Natural killer cell treated with Interleukin-12 subunit alpha and Interleukin-12 subunit beta and Interleukin-15 and Interleukin-18, amount 100 ng/mL, for 72 hours (primary cell): ENCODE measurements at places on chromosomes 11 and 22.

DNA sequence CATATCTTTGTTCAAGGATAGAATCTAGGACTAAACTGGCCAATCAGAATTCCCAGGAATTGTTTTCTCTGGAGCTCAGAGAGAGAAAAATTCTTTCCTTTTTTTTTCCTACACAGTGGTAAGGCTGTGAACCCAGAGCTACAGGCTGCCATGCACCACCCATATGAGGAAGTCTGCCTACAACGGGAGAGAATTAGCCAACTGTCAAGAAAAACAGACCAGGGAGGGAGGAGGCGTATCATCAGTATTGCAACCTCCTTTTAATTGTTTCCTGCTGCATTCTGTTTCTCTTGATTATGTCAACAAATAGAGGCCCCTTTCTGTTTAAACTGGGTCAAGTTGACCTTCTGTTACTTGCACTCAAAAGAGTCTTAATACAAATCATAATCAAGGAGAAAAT, 176.5 kb upstream of the UBASH3B start:
- DNase-seq = no peak
- no peak overlapping the region for H3K4me3 ChIP-seq
- peaks cover 40% of the 10 kb centered on the region for H3K27me3 ChIP-seq
- peaks cover 28% of the 10 kb centered on the region for H3K36me3 ChIP-seq

DNA sequence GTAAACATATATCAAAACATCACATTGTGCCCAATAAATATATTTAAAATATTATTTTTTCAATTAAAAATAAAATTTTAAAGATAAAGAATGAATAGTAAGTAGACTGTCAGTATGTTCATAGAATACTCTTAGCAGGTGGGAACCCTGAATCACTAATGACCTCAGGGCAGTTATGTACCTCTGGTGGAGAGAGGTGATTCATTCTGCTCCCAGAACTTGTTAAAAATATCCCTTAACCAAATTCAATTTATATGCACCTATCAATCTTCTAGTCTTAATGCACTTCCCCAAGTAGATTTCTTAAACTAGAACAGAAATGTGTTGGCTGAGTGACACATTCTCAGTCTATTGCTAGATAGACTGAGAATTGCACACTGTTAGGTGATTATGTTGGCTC, 183.9 kb upstream of the SYN3 start:
- DNase-seq = no peak
- no peak overlapping the region for H3K4me3 ChIP-seq
- H3K4me1 ChIP-seq = no peaks in the 10 kb centered on the region
- no peak overlapping the region for H3K27ac ChIP-seq
- H3K36me3 ChIP-seq = no peaks in the 10 kb centered on the region

GRCh38 chr11:128431931-128432330, 155.4 kb downstream of the ETS1 start:
- H3K27me3 ChIP-seq = peaks cover 2% of the 10 kb centered on the region
- H3K36me3 ChIP-seq = no peaks in the 10 kb centered on the region
- no peak for DNase-seq
- peak overlapping the region; percentile 67 for H3K27ac ChIP-seq
- peaks cover 42% of the 10 kb centered on the region for H3K4me1 ChIP-seq
- H3K4me3 ChIP-seq = no peak overlapping the region

GRCh38 chr11:59198726-59199125, 14.0 kb downstream of the MPEG1 start:
- no peak overlapping the region for H3K4me3 ChIP-seq
- peaks cover 2% of the 10 kb centered on the region for H3K4me1 ChIP-seq
- H3K27me3 ChIP-seq = peaks cover 16% of the 10 kb centered on the region
- H3K27ac ChIP-seq = no peak overlapping the region
- no peak for DNase-seq
- no peaks in the 10 kb centered on the region for H3K36me3 ChIP-seq

- no peaks in the 10 kb centered on the region for H3K4me1 ChIP-seq
- DNase-seq = no peak
- no peaks in the 10 kb centered on the region for H3K36me3 ChIP-seq
- no peak overlapping the region for H3K27ac ChIP-seq
- peaks cover 5% of the 10 kb centered on the region for H3K27me3 ChIP-seq
- H3K4me3 ChIP-seq = no peak overlapping the region
Measured at GRCh38 chr11:78690352-78690987, 115.8 kb upstream of the NARS2 start.

- DNase-seq = no peak
- H3K4me1 ChIP-seq = no peaks in the 10 kb centered on the region
- H3K27ac ChIP-seq = no peak overlapping the region
- H3K4me3 ChIP-seq = no peak overlapping the region
Measured at GRCh38 chr11:94305146-94305545, 766 bp downstream of the IZUMO1R start.

DNA sequence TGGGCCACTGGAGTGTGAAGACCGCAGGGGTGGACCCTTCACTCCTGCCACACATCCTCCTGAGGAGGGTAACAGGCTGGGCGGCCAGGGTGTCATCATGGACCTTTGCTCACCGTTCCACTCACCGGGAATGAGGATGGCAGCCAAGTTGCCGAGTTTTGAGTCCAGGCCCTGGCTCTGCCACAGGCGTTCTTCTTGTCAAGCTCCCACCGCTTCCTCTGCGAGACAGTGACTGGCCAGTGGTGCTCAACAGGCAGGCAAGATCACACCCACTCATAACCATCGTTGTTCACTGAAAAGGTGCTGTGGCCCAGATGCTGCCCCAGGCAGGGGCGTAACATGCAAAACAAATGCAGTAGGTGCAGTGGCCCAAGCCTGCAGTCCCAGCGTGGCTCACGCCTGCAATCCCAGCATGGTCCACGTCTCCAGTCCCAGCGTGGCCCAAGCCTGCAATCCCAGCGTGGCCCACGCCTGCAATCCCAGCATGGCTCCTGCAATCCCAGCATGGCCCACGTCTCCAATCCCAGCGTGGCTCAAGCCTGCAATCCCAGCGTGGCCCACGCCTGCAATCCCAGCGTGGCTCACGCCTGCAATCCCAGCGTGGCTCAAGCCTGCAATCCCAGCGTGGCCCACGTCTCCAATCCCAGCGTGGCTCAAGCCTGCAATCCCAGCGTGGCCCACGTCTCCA, 5.0 kb upstream of the PANX2 start:
- H3K4me3 ChIP-seq = no peak overlapping the region
- H3K27ac ChIP-seq = no peak overlapping the region
- H3K27me3 ChIP-seq = peaks cover 18% of the 10 kb centered on the region
- no peaks in the 10 kb centered on the region for H3K36me3 ChIP-seq
- no peaks in the 10 kb centered on the region for H3K4me1 ChIP-seq

DNA sequence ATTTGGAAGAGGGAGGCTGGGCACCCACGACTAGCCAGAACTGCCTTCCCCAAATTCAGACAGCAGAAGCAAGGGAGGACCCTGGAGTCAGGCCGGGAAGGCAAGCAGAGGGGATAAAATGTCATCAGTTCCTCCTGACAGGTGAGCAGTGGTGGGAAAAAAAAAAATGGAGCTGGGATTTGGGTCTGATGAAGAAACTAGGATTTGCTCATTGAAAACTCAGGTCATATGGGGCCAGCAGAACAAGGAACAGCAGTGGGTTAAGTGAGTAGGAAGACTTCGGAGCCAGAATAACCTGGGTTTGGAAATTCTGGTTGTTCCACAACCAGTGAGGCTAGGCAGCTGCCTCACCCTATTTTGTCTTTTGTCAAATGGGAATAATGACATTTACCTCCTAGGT, 28.9 kb upstream of the DRD2 start:
- H3K4me1 ChIP-seq = no peaks in the 10 kb centered on the region
- no peak for DNase-seq
- no peak overlapping the region for H3K4me3 ChIP-seq
- H3K36me3 ChIP-seq = no peaks in the 10 kb centered on the region
- no peak overlapping the region for H3K27ac ChIP-seq
- H3K27me3 ChIP-seq = peaks cover 51% of the 10 kb centered on the region
